ENCODE measurements at places on chromosomes 16 and 17.

DNA sequence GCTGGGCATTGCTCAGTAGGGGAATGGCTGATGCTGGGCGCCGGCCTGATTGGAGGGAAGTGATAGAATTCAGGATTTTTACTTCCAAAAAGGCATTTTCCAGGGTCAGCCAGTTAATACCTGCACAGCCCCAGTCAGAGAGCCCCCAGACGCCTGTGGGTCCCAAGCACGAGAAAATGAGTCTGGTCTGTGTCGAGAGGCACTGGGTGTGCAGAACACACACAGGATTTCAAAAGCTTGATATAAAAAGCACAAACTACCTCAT is 164.6 kb upstream of the TNRC6C start:
- no peak for DNase-seq

- no peak for DNase-seq
Observed at GRCh38 chr17:59181481-59181880, 25.9 kb downstream of the PRR11 start.

DNA sequence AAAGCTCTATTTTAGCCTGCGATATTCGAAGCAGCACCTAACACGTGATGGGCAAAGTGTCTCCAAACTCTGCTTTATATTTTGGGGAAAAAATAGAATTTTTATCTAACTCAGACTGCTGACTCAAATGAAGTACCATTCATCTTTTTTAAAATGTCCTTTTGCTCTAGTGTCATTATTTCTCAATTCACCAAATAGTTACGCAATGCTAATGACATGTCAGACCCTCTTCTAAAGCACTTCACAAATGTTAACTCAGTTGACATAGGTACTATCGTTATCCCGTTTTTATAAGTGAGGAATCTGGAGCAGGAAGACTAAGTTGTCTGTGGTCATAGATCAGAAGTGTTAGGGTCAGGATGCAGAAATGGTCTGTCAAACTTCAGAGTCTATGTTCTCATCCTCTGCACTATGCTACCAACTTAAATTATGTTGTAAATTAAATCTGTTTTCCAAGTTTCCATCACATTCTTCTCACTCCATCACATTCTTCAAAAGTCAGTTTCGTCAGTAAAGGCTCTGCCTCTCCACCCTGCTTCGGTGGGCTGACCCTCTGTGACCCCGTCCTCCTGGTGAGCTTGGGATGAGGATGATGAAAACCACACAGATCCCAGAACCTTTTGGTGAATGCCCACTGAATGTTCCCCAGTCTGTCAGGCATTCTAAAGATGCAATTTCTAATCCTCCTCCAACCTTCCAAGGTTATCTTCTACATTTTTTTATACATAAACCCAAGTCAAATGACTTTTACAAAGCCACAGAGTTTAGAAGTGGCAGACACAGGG is 102.8 kb downstream of the ADAMTS18 start:
- no peak for DNase-seq

GRCh38 chr17:64226132-64226531 is 36.9 kb downstream of the TEX2 start:
- DNase-seq: no peak

GRCh38 chr17:77542551-77543490 is 402.1 kb downstream of the SEC14L1 start:
- no peak for DNase-seq

- no peak for DNase-seq
Observed at GRCh38 chr16:6190776-6191175, 1093.2 kb upstream of the EEF2KMT start.

DNA sequence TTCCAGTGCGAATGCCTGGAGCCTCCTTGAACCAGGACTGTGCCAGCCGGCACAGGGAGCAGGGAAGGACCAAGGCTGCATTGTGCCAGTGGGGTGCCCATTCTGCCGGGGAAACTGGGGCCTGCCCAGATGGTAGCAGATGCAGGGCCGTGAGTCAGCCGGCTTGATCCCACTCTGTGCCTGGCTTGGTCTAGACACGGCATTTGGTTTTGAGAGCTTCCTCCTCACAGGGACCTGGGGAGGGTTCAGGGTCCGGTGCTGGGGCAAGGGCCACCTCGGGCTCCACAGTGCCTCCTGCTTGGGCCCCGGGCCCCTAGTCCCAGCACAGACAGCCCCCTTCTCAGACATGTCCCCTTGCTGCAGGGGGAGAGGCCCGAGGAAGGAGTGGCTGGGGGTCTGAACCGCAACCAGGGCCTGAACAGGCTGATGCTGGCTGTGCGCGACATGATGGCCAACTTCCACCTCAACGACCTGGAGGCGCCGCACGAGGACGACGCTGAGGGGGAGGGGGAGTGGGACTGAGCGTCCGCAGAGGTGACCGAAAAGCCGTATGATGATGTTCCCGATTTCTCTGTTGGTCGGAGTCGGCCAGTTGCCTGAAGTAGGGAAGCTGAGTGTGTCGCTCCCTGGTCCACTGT is 7.8 kb upstream of the MC1R start:
- DNase-seq: no peak

DNA sequence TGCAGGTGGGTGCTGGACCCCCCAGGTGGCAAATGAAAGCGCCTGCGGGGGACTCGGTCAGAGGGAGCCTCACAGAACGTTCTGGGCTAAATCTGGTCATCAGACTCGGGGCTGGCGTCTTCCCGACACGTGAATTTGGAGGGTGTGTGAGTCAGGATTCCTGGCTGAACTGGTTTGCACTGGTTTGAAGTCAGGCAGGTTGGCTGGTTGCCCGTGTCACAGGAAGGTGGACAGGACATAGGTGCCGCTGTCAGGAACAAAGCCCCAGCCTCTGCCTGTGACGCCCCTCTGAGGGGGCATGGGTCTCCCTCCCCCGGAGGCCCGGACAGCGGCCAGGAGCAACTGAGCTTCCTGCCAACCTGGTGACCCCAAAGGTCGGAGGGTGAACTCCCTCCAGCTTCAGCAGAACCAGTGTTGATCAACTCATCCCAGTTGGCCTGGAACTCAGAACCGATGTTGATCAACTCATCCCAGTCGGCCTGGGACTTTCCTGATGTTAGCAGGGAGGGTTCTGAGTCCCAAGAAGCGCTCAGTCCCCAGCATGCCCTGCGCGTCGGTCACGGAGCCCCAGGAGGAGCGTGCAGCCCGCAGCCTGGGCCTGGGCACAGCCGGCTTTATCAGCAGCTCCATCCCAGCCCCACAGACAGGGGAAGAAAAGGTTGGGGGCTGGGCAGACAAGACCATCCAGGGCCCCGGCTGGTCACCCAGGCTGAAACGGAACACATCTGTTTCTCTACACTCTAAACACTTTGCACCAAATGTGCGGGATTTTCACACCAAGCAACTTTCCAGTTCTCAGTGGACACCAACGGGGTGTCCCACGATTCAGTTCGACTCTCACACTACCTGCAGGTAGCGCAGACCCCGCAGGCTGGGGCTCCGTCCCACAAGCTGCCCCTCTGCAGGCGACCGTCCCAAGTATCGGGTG is 14.4 kb upstream of the METRNL start:
- DNase-seq: no peak

GRCh38 chr16:14549789-14550153 is 80.3 kb downstream of the PARN start:
- DNase-seq: no peak

- DNase-seq: no peak
Observed at GRCh38 chr17:17515934-17516930, 20.0 kb upstream of the RASD1 start.

DNA sequence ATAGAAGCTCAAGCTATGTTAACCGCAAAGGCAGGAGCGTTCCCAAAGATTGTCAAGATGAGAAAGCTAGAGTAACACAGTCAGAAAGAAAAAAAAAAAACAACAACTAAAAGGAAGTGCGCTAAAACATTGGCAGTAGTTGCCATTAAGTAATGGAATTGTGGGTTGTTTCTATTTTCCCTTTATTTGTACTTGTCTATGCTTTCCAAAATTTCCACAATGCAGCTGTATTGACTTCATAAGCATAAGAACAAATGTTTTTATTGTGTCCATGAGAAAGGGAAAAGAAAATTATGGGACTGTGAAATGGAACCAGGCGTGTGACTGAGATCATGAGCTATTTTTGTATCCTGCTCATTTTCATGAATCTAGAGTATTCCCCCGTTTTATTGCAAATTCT is 153.4 kb downstream of the TMEM114 start:
- DNase-seq: no peak

- no peak for DNase-seq
Observed at GRCh38 chr16:67594956-67595355, 32.6 kb downstream of the CTCF start.

- DNase-seq: no peak
Observed at GRCh38 chr16:73864868-73865267, 431.7 kb upstream of the PSMD7 start.

DNA sequence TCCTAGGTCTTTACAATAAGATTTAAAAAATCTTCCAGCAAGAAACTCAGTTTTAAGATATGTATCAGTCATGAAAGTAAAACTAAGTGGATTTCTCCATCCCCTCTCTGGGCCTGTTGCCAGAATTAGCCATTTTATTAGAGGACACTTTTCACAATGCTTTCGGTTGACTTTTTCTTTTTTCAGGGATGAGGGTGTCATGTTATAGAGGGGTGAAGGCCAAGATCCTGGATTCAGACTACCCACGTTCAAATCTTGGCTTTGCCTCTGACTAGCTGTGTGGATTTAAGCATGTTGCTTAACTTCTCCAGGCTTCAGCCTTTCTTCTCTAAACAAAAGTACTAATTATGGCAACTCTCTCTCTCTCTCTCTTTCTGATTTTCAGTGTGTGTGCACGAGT is 111.7 kb upstream of the COX10 start:
- no peak for DNase-seq

GRCh38 chr17:52149626-52150025 is 8.9 kb downstream of the CA10 start:
- DNase-seq: no peak

- DNase-seq: no peak
Observed at GRCh38 chr17:71709271-71709890, 411.4 kb upstream of the SOX9 start.

DNA sequence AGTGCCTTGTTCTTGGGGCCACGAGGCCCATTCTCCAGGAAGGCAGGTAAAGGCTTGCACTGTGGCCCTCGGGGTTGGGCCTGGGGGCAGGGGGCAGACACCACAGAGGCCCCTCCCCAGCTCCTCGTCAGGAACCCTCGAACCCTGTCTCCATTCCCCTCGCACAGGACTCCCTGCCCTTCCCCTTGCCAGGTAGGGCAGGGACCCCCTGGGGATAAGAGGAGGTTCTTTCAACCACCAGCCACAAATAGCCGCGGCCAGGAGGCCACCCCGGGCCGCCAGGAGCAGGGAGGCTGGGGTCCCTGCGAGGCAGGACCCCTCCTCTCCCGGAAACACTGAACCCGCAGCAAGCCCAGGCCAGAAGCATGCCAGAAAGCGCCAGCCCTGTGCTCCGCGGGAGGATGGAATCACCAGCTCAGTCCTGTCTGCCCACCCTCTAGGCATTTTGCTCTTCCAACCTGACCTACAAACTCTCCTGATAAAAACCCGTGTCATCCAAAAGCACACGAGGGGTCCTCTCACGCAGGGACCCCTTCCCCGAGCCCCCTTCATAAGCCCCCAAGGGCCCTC is 45.6 kb downstream of the SLC47A1 start:
- DNase-seq: no peak

DNA sequence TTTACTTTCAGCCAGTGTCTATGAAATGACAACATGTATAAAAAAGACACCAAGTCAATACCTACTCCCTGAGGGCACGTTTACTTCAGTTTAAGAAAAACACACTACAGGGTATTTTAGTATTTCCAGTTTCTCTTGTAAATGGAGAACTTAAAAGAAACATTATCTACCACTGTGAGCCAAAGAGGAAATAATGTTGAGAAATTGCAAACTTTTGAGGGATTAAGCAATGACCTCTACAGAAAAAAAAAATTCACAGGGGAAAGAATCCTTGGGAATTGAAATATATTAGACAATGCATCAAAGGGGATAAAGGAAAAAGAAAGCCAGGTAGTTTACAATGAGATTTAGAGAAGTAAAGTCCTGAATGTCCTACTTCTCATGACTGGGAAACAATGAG is 126.0 kb downstream of the KCNJ2 start:
- DNase-seq: no peak

DNA sequence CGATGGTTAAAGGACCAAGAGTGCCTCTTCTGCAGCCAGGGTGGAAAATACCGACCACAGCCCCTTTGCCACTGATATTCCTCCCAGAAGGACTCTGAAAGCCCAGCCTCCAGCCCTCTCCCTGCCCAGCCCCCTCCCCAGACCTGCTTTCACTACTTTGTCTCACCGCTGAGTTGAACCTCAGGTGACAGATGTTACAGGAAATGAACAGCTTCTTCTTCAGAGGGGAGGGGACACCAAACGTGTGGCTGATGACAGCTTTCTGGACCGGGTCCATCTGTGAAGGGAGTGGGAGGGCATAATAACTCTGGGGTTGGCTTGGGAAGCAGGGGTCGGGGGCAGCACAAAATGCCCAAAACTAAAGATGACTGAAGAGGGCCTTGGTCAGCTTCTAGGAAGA is 14.2 kb downstream of the NKIRAS2 start:
- DNase-seq: no peak

GRCh38 chr16:70582280-70582978 is 58.8 kb downstream of the SF3B3 start:
- no peak for DNase-seq

GRCh38 chr17:43517161-43517560 is 29.0 kb downstream of the ETV4 start:
- DNase-seq: no peak

GRCh38 chr16:54933281-54934011 is 2.8 kb downstream of the IRX5 start:
- no peak for DNase-seq

- DNase-seq: no peak
Observed at GRCh38 chr17:57107498-57108101, 22.6 kb downstream of the AKAP1 start.

GRCh38 chr17:11318207-11318606 is 77.2 kb downstream of the SHISA6 start:
- no peak for DNase-seq

- DNase-seq: no peak
Observed at GRCh38 chr16:77969861-77970260, 52.5 kb upstream of the CLEC3A start.

- no peak for DNase-seq
Observed at GRCh38 chr16:983044-984030, 1.8 kb downstream of the SOX8 start.

DNA sequence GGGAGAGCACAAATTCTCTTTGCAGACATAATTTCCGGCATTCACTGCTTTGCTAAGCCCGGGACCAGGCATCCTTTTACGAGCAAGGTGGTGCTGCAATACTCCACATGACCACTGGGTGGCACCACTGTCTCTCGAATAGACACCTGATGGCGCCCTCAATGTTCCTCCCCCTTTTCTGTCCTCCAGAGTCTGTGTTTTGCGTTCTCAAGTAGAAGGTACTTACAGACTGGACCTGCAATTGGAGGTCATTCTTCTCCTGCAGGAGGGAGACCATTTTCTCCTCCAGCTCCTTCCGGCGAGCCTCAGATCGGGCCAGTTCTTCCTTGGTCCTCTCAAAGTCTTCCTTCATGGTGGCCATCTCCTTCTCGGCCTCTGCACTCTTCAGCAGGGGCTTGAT is 45.2 kb downstream of the MYH13 start:
- no peak for DNase-seq

All from cortex of kidney (tissue), 1 donor.